Epithelial cell of umbilical artery (primary cell): ENCODE measurements at places on chromosomes 1 and 21. TPM values are rescaled to one million over a fixed set of nuclear protein-coding genes. Genes with fewer than 3 reads are reported as not detected.

Gene KCNC4
- 1.6 and 4.1 TPM in 2 replicates for total RNA-seq

Gene ZNF648
- not detected in 2 replicates for total RNA-seq

Gene LCE1F
- total RNA-seq, result not detected in 2 replicates

Gene CNST
- 11.7 and 16.4 TPM in 2 replicates for total RNA-seq

Gene MYCL
- 1.4 and 2.3 TPM in 2 replicates for total RNA-seq

Gene PANK4
- 22.1 and 22.8 TPM in 2 replicates for total RNA-seq

Gene CCDC181
- total RNA-seq, result 0.91 and 1.3 TPM in 2 replicates

Gene LAD1
- not detected in 2 replicates for total RNA-seq

Gene PODN
- 0.30 and 0.65 TPM in 2 replicates for total RNA-seq

Gene GIPC2
- total RNA-seq, result 12.7 and 29.3 TPM in 2 replicates

Gene SEMA6C
- 5.8 and 8.8 TPM in 2 replicates for total RNA-seq

Gene HSPA6
- total RNA-seq, result 0.30 and 0.32 TPM in 2 replicates

Gene DCLRE1B
- total RNA-seq, result 1.9 and 2.3 TPM in 2 replicates

Gene RPS6KA1
- 11.4 and 28.9 TPM in 2 replicates for total RNA-seq

Gene FTCD
- not detected in 2 replicates for total RNA-seq

Gene TINAGL1
- total RNA-seq, result 443 and 581 TPM in 2 replicates
